ENCODE measurements at places on chromosomes 2 and 18.

GRCh38 chr2:13240789-13241487 lies 524.2 kb downstream of the TRIB2 start:
- no peak for DNase-seq

GRCh38 chr18:45837283-45838070 lies 12.0 kb downstream of the SIGLEC15 start:
- peak; percentile 69 for DNase-seq

DNA sequence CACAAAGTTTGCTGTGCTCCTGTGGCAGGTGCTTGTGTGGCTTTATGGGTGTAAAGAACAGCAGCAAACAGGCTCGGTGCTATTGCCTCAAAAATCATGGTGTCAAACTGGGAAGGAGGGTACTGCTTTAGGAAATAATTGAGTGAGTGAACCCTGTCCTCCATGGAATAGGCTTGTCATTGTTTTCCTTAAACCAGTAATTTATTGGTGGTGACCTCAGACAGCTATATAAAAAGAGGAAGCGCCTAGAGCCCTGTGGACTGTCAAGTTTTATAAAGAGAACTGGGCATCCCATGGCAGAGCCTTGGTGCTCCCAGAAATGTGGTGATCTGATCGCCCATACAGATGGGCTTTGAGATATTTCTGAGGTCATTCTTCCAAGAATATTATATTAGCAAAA lies 4.7 kb upstream of the CXCR4 start:
- DNase-seq = no peak

- no peak for DNase-seq
Measured at GRCh38 chr2:138432971-138433370, 68.6 kb upstream of the SPOPL start.

DNA sequence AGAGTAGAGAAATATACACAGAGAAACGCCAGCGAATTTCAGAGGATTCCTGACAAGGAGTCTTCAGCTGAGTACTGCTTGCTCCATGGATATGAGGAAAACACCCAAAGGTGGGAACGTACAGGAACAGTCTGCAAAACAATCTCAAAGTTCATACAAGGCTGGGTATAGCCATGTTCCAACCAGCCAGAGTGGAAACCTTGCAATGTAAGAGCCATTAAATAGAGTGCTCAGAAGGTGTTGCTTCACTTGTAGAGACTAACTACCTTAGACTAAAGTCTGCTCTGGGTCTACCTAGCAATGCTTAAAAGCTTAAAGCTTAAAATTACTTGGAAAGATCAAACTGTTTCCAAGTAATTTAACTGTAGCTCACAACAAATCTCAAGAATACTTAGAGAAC lies 6.0 kb downstream of the FANCL start:
- DNase-seq = no peak

DNA sequence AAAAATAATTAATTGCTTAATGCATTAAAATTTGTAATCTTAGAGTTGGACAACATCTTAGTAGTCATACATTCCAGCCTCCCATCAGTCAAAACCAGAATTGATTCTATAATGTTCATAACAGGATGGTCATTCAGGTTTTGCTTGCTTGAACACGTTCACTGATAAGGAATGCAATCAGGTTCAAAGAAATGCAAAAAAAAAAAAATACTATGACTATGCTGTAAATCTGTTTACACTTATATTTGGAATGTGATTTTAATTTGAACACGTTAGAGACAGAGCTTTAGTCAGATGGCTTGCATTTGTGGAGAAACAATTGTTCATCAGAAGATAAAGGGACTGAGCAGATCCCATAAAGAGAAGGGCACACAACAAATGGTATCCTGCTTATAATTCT lies 131.3 kb upstream of the UNC80 start:
- no peak for DNase-seq

- DNase-seq = peak; percentile 63
Measured at GRCh38 chr2:96143848-96144480, 1.3 kb downstream of the DUSP2 start.

DNA sequence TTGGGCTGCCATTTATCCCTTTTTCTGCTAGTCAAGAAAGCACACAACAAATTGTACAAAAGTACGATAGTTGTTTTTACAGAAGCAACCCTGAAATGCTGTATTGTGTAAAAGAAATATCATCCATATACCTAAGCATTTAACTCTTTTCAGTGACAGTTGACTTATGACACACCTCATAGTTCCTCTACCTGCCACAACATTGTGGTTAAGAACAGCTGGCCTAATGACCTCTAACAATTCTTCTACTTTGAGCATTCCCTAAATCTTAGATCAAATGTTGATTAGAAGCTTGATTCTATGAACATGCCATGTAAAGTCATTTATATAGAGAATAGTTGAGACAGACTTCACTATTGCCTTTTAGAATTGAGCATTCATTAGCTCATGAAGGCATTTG lies 165.9 kb upstream of the SETBP1 start:
- DNase-seq = no peak

GRCh38 chr18:73945130-73945792 lies 202.4 kb downstream of the FBXO15 start:
- no peak for DNase-seq

- DNase-seq = no peak
Measured at GRCh38 chr18:79769698-79770500, 27.8 kb upstream of the KCNG2 start.

DNA sequence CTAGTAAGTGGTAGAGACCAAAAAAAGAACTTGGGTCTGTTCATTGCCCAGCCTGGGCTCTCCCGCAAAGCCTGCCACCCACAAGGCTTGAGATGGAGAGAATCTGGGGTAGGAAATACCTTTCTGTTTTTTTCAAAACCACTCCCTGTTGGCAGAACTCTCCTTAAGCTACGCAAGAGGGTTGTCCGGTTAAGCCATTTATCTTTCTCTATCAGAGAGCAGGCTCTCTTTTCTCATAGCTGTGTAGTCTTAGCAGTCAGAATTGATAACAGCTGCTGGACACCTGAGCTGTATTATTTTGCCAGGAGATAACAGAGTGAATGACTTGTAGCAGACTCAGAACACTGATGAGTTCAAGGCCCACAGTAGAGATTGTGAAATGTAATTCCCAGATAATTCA lies 1088.1 kb downstream of the TSN start:
- no peak for DNase-seq

All from stimulated activated CD8-positive, alpha-beta memory T cell treated with anti-CD3 and anti-CD28 coated beads, Interleukin-4, amount 100 ng/mL, for 48 hours (primary cell).